ENCODE measurements at places on chromosomes 2 and 18.

DNA sequence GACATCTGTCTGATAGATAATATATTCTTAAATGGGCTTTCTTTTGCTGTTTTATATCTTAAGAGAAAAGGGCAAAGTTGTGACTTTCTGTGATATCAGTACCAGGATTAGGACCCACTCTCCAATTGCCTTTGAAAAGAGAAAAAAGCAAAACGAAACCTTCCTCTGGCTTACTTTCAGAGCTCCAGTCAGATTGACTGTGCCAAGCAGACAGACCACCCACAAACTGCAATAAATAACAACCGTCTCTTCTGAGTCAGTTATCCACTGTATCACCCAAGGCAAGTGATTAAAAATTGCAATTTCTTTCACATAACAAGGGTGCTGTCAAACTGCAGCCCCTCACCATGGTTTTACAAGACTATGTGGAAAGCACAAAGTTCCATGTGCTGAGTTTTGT lies 230.5 kb upstream of the SETBP1 start:
- DNase-seq = no peak

DNA sequence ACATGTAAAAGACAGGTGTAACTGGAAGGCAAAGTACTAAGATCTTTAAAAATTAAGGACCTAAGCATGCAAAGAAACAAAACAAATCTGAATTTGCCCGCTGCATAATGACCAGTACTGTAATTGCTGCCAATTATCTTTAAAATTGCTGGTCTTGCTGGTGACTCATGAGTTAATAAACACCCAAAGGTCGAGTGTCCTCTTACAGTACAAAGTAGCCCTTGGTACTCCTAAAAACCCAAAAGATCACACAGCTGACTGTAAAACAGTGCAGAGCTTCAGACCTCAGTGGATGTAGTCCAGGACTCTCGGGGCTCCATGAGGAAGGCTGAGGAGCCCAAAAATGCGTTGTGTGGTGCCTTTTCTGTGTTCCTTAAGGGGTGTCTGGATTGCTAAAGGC lies 308.7 kb downstream of the CNTNAP5 start:
- DNase-seq = no peak

- no peak for DNase-seq
These were observed 1334.8 kb upstream of the CELF4 start for GRCh38 chr18:38900445-38900844.

GRCh38 chr18:48108136-48108535 lies 177.7 kb upstream of the SMAD2 start:
- DNase-seq = no peak

GRCh38 chr2:139033300-139033699 lies 253.1 kb upstream of the NXPH2 start:
- no peak for DNase-seq

DNA sequence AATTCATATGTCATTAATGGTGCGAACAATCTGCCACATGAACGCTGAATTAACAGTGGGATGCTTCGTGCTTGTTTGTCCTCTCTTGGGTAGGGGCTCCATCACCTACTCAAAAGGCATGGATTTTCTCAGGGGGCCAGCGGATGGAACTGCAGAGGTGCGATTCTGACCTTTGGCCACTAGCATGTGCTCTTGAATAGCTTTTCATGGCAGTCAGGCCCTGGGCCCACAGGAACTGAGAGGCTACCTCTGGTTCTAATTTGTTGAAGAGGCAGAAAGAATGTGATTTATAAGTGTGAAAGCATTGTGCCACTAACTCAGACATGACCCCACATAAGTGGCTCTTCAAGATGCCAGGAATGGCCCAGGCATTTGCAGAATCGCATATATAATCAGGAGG lies 283.2 kb downstream of the INSIG2 start:
- DNase-seq = no peak

DNA sequence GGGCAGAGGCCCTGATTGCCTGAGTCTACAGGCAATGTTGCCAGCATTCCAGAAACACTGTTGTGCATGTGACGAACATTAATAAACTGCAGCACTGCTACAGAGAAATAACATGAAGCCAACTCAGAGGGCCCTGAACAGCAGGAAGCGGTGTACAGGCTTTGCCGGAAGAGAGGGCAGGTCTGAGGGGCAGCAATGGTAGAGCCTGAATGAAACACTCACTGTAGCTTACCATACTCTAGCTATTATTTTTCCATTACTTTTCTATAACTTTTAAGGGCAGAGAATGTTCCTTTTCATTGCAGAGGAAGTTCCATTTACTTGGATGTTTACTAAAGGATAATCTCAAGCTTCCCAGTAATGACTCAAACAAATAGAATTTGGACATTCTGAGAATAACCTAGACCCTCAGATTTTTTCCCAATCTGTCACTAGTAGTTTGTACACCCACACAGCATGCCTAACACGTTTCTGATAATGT lies 150.4 kb downstream of the MTX2 start:
- DNase-seq = no peak

DNA sequence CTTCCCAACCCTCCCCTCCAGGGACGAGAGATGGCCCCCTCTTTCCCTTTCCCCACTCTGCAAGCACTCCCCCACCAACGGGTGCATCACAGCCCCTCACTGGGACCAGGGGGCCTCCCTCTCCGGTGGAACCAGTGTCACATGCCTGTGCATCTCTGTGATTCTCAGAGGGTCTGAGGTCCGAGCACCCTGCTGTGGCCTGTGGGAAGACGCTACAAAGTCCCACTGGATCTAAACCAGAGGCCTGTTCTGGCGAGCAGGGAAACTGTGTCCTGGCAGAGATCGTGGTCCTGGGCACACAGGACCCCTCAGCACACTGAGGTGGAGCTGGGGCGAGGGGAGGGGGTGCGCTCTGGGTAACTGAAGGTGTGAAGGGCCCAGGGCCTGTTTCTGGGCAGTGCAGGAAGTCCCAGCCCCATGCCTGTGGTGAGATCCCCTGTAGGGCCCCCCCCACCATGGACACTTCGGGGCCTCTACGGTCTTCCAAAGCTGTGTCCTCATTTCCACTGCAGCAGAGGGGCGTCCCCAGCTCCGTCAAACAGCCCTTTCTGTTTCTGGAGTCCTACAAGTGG lies 8.0 kb downstream of the SNORC start:
- DNase-seq = no peak

GRCh38 chr18:9612215-9612830 lies 2.0 kb downstream of the PPP4R1 start:
- DNase-seq = peak; percentile 28

GRCh38 chr2:10086950-10087349 lies 6.7 kb upstream of the CYS1 start:
- DNase-seq = no peak
